ENCODE measurements at places on chromosomes 5 and 9.

GRCh38 chr9:71157731-71158130 is 36.3 kb upstream of the TRPM3 start:
- DNase-seq: no peak

GRCh38 chr5:156340893-156341292 is 13.9 kb downstream of the SGCD start:
- no peak for DNase-seq

GRCh38 chr5:93582677-93583438 is at the start of gene NR2F1:
Gene NR2F1 (plus strand): TSS chr5:93583222. CDS start chr5:93585024, 1,802 bp downstream.
- DNase-seq: no peak

DNA sequence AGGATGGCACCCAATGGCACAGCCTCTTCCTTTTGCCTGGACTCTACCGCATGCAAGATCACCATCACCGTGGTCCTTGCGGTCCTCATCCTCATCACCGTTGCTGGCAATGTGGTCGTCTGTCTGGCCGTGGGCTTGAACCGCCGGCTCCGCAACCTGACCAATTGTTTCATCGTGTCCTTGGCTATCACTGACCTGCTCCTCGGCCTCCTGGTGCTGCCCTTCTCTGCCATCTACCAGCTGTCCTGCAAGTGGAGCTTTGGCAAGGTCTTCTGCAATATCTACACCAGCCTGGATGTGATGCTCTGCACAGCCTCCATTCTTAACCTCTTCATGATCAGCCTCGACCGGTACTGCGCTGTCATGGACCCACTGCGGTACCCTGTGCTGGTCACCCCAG is 25.4 kb downstream of the HRH2 start:
- DNase-seq: no peak

DNA sequence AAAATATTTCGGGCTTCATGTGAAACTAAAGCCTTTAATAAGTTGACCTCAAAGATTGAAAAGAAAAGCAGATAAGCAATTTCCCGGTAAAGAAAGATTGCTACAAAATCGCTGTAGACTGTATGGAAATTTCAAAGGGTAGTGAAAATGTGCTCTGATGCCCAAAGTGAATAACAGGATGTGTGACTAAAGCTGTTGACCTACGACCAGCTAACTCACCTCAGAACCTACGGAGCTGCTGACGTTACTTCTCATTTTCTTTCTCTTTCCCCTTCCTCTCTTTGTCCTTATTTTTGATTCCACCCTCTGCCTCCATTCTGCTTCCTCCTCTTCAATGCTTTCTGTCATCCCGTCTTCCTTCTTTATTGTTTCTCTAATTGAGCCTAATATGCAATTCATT is 103.2 kb downstream of the PDE4D start:
- peak; percentile 16 for DNase-seq

GRCh38 chr5:68396722-68397121 is 181.2 kb downstream of the PIK3R1 start:
- no peak for DNase-seq

DNA sequence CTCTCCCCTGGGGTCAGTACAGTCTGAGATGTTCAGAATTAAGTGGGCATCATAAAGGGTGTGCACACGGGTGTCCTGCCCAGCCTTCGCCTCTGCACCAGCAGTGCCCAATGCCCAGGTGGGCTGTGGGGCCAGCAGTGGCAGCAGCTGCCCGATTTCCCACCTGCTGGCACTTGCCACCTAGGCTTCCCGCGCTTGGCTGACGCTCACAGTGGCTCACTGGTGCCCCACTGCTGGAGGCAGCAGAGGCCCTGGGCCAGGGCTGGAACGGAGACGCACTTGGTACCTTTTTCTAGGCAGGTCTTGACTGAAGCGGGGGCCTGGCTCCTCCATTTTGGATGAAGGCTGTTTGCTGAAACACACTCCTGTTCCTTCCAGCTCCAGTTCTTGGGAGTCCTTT is 17.0 kb downstream of the MRNIP start:
- DNase-seq: peak; percentile 22

DNA sequence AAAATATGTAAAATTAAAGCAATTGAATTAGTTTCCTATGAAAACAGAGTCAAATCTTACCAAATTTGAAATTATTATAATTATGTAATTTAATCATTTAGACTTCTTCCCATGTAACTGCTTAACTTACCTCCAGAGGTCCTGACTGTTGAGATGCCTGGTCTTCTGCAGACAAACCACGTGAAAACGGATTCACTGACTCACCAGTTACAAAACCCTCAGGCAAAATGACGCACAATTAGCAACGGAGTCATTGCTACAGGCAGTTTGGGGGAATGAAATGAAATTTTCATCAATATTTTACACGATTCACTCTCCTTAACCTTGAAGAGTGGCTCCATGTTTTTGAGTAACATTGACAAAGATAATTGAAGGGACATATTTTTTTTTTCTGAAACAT is 460.8 kb downstream of the MTRR start:
- DNase-seq: no peak

GRCh38 chr5:168002116-168002515 is 289.3 kb upstream of the WWC1 start:
- no peak for DNase-seq

- DNase-seq: no peak
Observed at GRCh38 chr5:79069488-79070349, at the start of the genes BHMT2 and DMGDH. Gene BHMT2 (plus strand): TSS chr5:79069767. CDS start chr5:79069783, 16 bp downstream. Gene DMGDH (minus strand): TSS chr5:79069674. CDS start chr5:79069620, 54 bp downstream.

DNA sequence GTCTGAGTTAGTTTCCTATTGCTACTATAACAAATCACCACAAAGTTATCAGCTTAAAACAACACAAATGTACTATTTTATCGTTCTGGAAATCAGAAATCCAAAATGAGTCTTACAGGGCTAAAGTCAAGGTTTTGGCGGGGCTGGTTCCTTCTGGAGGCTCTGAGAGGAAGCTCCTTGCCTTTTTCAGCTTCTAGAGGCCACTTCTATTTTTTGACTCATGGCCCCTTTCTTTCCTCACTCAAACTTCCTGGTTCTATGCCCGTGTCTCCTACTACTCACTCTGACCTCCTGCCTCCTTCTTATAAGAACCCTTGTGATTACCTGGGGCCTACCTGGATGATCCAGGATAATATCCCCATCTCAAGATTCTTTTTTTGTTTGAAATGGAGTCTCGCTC is 48.2 kb downstream of the GABBR2 start:
- no peak for DNase-seq

GRCh38 chr5:132458651-132459030 is 31.9 kb downstream of the IRF1 start:
- DNase-seq: peak; percentile 49

- DNase-seq: no peak
Observed at GRCh38 chr5:116632890-116633289, 58.3 kb upstream of the SEMA6A start.

DNA sequence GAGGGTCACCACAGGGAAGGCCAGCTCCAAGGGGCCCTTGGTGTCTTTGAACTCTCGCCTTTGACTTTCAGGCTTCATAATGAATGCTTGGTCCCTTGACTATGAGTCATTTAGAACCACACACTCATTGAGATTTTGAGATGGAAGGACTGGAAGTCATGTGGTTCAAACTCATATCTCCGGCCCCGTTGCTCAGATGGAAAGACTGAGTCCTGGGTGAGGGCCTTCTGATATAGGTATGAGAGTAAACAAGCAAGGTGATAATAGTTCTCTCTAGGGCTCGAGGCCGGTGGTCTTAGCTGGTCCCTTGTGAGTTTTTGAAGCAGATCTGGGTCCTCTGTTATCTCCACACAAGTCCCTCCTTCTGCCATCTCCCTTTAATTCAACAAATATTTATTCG is 210.6 kb downstream of the PAX5 start:
- no peak for DNase-seq

DNA sequence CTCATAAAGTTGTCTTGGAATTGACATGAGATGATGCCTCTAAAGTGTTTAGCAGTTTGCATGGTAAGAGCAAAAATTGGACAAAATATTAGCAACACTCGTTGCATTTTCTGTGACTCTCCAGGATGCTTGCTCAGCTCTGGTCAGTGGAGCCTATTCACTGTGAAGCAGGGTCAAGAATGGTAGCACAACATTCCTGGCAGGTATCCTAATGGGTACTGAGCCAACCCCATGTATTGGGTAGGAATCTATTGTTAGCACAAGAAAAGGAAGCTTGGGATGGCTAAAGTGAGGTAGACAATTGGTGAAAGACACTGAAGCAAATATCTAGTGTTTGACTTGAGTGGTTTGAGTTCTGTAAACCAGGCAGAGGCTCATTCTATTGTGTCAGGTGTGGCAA is 10.4 kb upstream of the ACTBL2 start:
- no peak for DNase-seq

DNA sequence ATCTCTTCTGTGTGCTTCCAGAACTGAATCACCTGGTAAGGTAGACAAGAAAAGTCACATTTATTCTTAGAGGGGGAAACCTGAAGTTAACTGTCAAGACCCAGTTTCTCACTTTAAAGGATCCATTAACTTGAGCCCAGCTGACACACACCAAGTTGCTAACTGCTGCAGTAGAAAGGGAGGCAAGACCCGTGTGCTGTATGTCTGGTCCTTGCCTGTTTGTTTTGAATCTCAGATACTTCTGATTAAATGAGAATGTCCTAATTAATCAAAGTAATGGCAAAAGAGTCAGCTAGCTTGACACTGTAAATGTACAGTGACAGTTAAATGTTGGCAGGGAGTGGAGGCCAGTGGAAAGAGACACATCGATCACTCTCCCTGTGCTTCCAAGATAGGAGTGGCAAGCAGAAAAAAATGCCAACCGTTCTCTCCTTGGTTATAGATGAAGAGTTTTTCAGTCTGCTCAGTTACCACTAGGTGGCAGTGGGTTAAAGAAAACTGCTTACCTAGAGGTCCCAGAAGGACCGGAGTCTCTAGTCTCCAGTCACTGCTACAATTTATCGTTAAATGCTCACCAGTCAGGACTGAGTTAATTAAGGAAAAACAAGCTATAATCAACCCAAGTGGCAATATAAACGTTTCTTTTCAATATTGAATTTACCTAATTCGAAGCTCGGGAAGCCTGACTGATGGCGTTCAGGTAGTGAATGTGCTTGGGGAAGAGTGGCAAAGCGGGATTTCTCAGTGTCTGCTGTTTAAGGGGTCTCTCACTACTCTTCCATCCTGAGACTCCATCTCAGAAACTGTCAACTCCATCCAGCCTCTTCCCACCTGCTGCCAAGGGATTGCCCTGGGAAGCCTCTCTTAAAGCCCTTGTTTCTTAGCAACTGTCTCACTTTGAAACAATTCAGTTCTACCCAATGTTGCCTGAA is 18.4 kb downstream of the LSM11 start:
- peak; percentile 53 for DNase-seq

DNA sequence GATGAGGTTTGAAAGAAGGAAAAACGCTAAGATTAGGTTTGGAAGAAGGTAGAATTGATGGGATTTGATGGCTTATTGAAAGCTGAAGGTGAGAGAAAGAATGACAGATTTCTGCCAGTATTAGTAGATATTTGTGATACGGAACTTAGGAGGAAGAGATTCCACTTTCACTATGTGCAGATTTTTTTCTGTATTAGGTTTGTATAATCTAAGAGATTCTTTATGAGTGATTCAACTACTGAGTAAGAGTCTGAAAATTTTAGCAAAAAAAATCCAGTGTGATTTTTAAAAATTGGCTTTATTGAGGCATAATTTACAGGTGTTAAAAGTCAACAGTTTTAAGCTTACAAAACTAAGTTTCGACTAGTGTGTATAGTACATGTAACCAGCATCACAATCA is 54.1 kb downstream of the AP3S1 start:
- DNase-seq: no peak

DNA sequence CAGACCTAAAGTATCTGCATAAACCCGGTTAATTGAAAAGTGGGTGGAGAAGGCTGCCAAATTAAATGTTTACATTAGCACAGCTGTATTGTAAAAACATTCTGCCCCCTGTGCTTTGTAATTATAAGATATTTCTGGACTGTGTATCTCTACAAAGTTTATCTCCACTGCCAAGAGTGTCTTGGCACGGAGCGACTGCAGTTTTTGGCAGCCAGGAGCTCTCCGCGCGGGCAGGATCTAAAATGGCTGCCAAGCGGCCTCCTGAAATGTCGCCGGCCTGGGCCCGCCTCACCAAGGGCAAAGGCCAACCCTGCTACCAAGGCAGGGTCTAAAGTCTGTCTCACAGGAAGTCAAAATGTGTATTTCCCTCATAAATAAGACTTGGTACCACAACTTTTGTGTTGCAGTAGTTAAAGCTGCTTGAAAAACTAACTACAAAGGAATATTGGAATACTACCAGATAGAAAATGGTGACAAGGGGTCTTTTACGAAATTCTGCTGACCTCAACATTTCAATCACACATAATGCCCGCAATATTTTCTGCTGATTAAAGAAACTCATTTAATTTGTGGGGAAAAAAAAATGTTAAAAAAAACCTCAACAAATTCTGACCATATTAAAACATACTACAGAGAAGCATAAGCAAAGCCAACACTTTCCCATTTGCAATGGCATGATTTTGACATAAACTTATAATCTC is 110.4 kb downstream of the NFIB start:
- DNase-seq: no peak

DNA sequence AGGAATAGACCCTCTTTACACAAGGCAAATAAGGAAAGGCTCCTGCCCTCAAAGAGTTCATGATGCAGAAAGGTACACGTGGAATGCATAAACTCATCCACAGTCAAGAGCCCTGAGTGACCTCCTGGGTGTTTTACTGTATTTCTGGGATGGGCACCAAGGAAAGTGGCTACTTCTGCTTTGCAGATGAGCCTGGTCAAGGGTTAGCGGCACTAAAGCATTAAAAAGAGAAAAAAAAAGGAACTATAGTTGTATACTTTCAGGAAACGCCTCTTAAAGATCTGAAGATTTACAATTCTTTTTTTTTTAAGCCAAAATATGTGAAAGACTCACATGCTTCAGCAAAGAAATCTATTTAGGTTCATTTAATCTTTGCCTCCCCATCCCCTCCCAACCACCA is 366.2 kb upstream of the PDE4D start:
- DNase-seq: no peak

DNA sequence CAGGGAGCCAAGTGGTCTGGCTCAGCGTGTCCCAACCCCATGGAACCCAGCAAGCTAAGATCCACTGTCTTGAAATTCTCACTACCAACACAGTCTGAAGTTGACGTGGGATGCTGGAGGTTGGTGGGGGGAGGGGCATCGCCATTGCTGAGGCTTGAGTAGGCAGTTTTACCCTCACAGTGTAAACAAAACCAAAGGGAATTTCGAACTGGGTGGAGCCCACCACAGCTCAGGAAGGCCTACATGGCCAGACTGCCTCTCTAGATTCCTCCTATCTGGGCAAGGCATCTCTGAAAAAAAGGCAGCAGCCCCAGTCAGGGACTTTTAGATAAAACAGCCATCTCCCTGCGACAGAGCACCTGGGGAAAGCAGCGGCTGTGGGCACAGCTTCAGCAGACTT is 17.1 kb upstream of the FBXL17 start:
- no peak for DNase-seq
